Testis (tissue), 5 donors: ENCODE measurements at places on chromosomes 3 and 15. TPM values are rescaled to one million over a fixed set of nuclear protein-coding genes. Genes with fewer than 3 reads are reported as not detected.

The UACA gene
- total RNA-seq = 56.9 TPM

The CHRM5 gene
- total RNA-seq = 0.94 TPM

The GOLGA6B gene
- total RNA-seq = 18.0 TPM

The EXD1 gene
- total RNA-seq = 20.7 TPM

The GPR171 gene
- total RNA-seq = 0.62 TPM

The WNT5A gene
- 11.1 TPM for total RNA-seq

The PLA2G4F gene
- total RNA-seq = 0.12 TPM

The SLC7A14 gene
- 0.24 TPM for total RNA-seq

The GOLGA6A gene
- total RNA-seq = 42.4 TPM

The GPR15 gene
- not detected for total RNA-seq

The ANKRD34C gene
- 0.08 TPM for total RNA-seq

The NR2E3 gene
- total RNA-seq = 4.3 TPM

The PLA2G4B gene
- total RNA-seq = 16.4 TPM

The TF gene
- total RNA-seq = 60.2 TPM

The CLDN16 gene
- 0.55 TPM for total RNA-seq
